CD4-positive, alpha-beta T cell treated with Interleukin-15 for 1 hour (primary cell): ENCODE measurements at places on chromosomes 16 and 17.
A peak's percentile ranks its signal among the peaks of the same experiment; 100 is the strongest.

DNA sequence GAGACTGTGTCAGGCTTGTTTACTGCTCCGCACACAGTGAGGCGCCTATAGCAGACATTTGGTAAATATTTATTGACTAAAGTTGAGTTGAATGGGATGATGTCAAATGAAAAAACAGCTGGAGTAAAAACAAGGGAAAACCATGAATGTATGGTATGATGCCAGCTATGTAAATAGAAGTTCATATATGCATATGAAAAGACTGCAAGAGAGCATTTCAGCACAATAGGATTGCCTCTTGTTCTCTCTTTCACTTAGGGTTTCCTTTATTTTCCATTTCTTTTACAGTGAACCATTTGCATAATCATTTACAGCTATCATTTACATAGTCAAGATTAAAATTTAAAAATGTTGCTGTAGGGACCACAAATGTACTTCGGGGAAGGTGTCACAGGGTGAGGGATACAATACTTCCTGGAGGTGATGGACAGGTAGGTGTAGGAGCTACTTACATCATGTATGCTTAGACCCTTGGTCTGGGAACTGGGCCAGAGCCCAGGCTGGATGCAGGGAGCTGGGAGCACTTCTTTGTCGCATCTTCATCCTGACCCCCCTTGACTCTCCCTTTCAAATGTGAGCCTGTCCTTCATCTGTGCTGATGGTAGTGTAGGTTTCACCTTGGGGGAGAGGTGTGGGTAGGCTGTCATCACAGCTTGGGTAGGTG lies 113.3 kb downstream of the UTP18 start:
- no peak for DNase-seq

GRCh38 chr16:50473356-50473945 lies 74.7 kb upstream of the NKD1 start:
- no peak for DNase-seq

DNA sequence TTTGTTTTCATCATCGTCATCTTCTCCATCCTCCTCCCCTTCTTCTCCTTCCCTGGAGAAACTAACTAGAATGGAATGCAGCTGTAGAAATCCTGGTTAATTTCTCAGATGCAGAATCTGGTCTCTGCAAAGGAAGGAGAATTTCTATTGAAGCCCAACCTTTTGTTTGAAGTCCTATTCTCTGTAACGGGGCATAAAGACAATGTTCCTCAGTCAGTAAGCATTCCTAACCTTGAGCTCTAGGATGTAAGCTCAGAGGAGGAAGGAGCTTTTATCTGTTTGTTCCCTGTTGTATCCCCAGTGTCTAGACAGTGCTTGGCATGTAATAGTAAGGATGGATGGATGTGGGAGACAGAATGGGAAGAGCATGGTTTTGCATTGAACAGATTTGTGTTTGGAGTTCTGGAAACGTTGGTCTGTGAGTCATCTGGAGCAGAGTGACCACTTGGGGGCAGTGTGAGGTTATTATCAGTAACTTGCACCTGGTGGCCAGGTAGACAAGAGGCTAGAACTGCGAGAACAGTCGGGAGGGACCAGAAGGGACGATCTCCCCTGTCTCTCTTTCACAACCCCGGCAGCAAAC lies 363.7 kb downstream of the SNX29 start:
- no peak for DNase-seq

GRCh38 chr17:37610971-37611370 lies 1.8 kb upstream of the SYNRG start:
- DNase-seq = no peak

GRCh38 chr16:88467541-88467944 lies 14.5 kb downstream of the ZFPM1 start:
- DNase-seq = no peak

- DNase-seq = no peak
These were observed 1.3 kb downstream of the NETO2 start for GRCh38 chr16:47142486-47142820.

GRCh38 chr16:89412811-89413210 lies 77.5 kb downstream of the ANKRD11 start:
- DNase-seq = no peak

- no peak for DNase-seq
These were observed 15.0 kb upstream of the MPHOSPH6 start for GRCh38 chr16:82185012-82185411.

GRCh38 chr17:73133911-73134649 lies 30.7 kb upstream of the SSTR2 start:
- DNase-seq = no peak

DNA sequence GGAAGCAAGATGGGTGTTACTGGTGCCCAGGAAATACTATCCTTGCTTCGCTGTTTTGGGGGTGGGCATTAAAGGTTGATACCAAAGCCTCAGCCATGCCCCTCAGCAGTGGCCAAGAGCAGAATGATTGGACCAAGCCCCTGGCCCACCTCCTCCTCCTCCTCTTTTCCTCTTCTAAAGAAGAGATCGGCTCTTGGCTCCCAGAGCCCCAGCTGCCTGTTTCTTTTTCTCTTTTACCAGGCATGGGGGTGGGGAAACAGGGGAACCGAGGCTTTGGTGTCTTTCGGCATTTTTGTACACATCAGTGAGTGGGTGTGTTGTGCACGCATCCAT lies 5.8 kb downstream of the THRA start:
- DNase-seq = no peak

GRCh38 chr16:54121539-54122295 lies 164.9 kb downstream of the IRX3 start:
- no peak for DNase-seq

GRCh38 chr16:87551487-87551886 lies 50.8 kb upstream of the JPH3 start:
- no peak for DNase-seq

DNA sequence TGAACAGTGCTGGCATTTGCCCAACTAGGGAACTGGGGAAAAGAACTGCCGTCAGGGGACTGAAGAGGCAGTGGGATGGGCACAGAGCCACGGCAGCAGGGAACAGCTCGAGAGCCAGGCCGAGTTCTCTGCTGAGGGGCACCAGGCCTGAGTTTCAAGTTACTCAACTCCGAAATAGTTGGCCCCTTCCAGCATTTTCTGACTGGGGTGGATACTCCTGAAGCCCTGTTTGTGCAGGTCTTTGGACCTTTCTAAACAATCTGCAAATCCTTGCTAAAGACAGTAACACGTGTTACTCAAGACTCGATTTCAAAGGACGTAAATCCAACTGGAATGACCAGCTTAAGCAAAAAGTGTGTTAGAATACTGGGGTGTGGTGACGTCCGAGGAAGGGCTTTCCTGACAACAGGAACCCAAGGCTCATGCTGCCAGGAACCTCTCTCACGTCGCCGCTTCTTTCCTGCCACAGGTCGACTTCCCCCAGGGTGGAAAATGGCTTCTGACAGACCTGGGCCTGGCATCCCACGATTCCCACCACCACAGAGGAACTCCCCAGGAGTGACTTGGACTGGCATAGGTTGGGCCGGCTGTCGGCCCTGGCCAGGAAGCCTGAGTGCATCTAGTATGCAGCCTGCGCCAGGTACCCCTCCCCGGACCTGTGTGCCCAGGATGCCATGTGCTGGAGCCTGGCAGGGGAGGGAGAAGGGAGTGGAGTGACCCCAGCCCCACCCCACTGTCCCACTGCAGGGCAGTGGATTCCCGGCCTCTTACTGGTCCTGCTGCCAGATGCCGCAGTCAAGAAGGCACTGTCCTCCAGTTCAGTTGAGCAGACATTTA lies 71.9 kb downstream of the N4BP1 start:
- DNase-seq = no peak

DNA sequence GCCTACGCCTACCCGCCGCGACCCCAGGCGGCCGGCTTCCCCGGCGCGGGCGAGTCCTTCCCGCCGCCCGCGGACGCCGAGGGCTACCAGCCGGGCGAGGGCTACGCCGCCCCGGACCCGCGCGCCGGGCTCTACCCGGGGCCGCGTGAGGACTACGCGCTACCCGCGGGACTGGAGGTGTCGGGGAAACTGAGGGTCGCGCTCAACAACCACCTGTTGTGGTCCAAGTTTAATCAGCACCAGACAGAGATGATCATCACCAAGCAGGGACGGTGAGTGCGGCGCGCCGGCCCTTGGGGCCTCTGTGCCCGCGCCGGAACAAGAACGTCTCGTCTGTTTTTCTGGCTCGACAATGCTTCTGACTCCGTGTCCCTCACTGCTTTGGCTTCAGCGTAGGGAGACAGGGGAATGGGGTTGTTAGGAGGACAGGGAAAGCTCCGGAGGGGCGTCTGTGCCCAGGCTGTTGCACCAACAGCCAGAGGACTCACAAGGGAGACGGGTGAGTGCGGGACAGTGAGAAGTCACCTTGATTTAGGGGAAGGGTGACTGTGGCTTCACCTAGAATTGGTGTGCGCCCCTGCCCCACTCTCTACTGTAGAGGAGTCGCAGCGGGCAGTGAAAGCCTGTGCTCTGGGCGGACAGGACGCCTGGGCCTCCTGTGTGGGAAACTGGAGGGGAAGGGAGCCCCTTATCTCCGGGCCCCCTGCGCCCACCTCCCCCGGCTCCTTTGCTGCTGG lies 806 bp downstream of the TBX21 start:
- DNase-seq = no peak

GRCh38 chr16:80993307-80993706 lies 13.4 kb downstream of the CMC2 start:
- DNase-seq = no peak

DNA sequence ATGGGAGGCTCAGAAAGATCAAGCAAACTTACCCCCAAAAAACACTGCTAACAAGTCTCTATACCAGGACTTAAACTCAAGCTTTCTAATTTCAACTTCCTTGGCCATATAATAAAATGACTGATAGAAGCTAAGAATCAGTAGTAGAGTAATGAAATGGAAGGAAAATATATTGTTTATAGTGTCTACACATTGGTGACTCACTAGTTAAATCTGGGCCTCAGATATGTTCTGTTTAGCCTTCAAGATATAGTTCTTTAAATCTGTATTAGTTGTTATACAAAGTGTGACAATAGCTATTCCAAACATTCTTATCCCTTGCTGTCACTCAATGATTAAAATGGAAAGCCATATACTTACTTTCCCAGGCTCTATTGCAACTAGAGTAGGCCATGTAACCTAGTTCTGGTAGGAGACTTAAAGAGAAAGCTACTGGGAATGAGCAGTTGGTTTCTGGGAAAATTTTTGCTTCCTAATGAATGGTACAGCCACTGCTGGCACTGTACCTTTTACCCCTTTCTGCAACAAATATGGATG lies 18.3 kb downstream of the SSH2 start:
- DNase-seq = no peak

GRCh38 chr17:29590411-29591145 lies 1.1 kb upstream of the GIT1 start:
- no peak for DNase-seq

GRCh38 chr17:74135391-74136167 lies 67.9 kb upstream of the RPL38 start:
- no peak for DNase-seq

- DNase-seq = peak; percentile 42
These were observed 46.9 kb upstream of the HNF1B start for GRCh38 chr17:37791447-37792399.

- no peak for DNase-seq
These were observed 2.8 kb downstream of the RBFOX3 start for GRCh38 chr17:79607940-79608623.

- no peak for DNase-seq
These were observed 23.9 kb upstream of the CCL1 start for GRCh38 chr17:34386697-34387550.

- no peak for DNase-seq
These were observed 5.6 kb downstream of the SBK1 start for GRCh38 chr16:28297784-28298510.

DNA sequence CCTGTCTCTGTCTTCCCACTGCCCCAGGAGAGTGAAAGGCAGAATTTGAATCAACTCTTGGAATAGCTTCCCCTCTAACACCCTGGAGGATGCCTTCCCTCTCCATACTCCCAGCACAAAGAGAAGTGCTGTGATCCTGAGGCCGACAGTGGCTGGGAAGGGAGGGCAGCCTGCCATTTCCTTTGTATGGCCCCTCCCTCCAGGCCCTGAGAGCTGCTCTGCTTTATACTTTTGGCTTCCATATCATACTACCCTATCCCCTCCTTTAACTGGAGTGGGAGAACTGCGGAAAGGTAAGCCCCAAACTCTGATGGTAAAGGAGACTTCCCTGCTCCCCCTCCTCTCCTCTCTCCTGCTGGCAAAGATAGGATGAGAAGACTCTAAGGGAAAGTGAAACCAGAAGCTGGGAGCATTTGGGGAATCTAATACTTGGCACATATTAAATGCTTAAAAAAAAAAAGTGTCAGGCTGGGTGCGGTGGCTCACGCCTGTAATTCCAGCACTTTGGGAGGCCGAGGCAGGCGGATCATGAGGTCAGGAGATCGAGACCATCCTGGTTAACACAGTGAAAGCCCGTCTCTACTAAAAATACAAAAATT lies 4.1 kb upstream of the MED24 start:
- DNase-seq = no peak

GRCh38 chr17:81044764-81045589 lies 10.0 kb downstream of the BAIAP2 start:
- no peak for DNase-seq

- no peak for DNase-seq
These were observed 92.8 kb downstream of the KATNIP start for GRCh38 chr16:27642756-27643155.

DNA sequence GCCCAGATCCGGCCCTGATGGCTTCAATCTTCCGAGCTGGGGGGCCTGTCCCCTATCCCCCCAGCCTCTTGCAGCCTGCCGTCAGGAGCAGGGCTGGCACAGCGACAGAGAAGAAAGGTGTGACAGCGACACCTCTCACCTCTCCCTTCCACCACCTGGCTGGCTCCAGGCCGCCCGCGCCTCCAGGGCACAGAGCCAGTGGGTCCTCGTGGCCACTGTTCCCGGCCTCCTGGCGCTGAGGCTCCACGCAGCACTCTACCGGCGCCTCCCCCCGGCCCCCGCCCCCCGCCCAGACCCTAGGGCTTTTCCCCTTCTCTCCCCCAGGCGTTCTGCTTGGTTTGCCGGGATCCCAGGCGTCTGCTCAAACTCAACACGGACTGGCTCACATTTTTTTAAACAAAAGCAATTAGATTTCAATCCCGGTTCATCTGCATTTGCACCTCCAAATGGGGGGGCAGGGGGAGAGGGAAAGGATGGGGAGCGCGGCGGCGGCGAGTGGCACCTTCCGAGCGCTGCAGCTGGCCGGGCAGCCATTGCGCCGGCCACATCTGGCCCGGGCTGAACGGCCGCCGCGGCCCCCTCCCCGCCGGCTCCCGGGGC lies 12.8 kb upstream of the CBX8 start:
- DNase-seq = no peak

DNA sequence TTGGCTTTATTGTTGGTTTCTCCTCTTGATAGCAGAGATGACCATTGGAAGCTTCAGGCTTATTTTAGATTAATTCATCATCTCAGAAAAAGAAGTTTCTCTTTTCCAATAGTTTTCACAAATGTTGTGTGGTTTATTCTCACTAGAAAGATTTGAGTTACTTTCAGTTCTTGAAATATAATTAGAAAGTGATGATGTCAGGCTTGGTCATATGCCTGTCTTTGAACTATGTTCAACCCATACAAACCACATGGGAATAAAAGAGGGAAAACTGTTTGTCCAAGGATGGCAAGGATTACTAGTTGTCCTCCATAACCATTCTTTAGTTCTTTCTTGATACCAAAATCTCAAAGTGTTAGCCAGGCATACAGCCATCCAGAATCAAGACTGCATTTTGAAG lies 3.7 kb upstream of the HS3ST2 start:
- no peak for DNase-seq

- DNase-seq = no peak
These were observed 216.6 kb upstream of the IRX3 start for GRCh38 chr16:54503011-54503855.

- DNase-seq = no peak
These were observed 21.4 kb downstream of the KCNJ12 start for GRCh38 chr17:21397341-21398190.
